ENCODE measurements at places on chromosomes 11 and 22. TPM values are rescaled to one million over a fixed set of nuclear protein-coding genes. Genes with fewer than 3 reads are reported as not detected.

Gene DAGLA
- 6.2 TPM for total RNA-seq

Gene PRR5L
- 15.1 TPM for total RNA-seq

Gene HIC2
- total RNA-seq: 2.7 TPM

Gene OR2D3
- not detected for total RNA-seq

Gene TMEM86A
- 0.38 TPM for total RNA-seq

Gene FGF4
- total RNA-seq: not detected

Gene CD248
- total RNA-seq: not detected

Gene ASCL2
- not detected for total RNA-seq

Gene GVQW3
- 1.4 TPM for total RNA-seq

Gene P4HA3
- 50.9 TPM for total RNA-seq

Gene SYT13
- 5.8 TPM for total RNA-seq

Gene CASP12
- total RNA-seq: not detected

Gene AIP
- total RNA-seq: 47.3 TPM

Gene NEU3
- 3.9 TPM for total RNA-seq

Gene ZFPL1
- 32.9 TPM for total RNA-seq

Gene CCDC89
- not detected for total RNA-seq

Data from A549 treated with Mapracorat at 1 μM for 4 hours (cell line).